ENCODE measurements at places on chromosomes 7 and 10.

- DNase-seq, result no peak
Observed at GRCh38 chr10:29947701-29948060, 111.7 kb downstream of the JCAD start.

GRCh38 chr10:93186653-93187052 lies 113.0 kb downstream of the CYP26A1 start:
- no peak for DNase-seq

GRCh38 chr7:74545921-74546320 lies 92.2 kb downstream of the GTF2IRD1 start:
- DNase-seq, result no peak

DNA sequence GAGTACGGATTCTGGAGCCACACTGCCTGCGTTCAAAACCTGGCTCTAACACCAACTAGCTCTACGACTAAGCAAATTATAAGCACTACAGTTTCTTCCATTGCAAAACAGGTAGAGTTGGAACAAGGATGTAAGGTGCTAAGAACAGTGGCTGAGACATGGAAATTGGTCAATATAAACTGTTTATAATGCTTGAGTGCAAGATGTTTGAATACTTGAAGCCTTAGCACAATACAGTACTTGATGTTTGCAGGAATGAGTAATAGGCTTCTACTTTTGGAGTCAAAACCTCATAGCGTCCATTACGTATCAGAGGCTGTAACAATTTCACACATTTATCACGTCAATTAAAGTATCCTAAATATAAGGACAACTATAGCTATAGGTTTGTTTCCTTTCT lies 6.9 kb downstream of the NT5C2 start:
- DNase-seq, result no peak

GRCh38 chr10:14707481-14707880 lies 67.2 kb downstream of the FAM107B start:
- no peak for DNase-seq

GRCh38 chr10:73376679-73377078 lies 18.0 kb upstream of the CFAP70 start:
- no peak for DNase-seq

DNA sequence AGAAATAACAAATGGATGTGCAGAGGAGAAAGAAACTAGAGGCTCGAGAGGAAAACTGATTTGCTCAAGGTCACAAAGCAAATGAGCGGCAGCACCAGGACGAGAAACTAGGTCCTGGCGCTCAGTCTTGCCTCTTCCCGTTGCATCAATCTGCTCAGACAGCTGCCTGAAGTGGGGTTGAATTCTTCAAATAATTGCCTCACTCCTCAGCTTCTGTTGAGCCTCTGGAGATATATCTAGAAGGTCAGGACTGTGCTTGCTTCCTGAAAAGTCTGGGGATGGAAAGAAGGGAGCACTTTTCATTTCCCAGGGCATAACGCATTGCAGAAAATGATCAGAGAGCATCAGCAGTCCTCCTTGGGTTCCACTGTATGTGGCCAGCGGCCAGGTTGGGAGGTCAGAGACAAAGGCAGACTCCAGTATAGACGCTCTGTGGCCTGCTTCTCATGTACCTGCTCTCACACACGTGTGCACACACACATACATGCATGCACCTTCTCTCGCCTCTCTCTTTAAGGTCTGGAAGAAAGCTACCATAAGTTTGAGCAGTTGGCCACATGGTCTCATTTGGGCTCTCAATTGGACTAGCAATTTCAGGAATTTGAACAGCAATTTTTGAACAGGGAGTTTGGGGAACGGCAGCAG lies 83.7 kb upstream of the DUSP5 start:
- DNase-seq, result no peak

DNA sequence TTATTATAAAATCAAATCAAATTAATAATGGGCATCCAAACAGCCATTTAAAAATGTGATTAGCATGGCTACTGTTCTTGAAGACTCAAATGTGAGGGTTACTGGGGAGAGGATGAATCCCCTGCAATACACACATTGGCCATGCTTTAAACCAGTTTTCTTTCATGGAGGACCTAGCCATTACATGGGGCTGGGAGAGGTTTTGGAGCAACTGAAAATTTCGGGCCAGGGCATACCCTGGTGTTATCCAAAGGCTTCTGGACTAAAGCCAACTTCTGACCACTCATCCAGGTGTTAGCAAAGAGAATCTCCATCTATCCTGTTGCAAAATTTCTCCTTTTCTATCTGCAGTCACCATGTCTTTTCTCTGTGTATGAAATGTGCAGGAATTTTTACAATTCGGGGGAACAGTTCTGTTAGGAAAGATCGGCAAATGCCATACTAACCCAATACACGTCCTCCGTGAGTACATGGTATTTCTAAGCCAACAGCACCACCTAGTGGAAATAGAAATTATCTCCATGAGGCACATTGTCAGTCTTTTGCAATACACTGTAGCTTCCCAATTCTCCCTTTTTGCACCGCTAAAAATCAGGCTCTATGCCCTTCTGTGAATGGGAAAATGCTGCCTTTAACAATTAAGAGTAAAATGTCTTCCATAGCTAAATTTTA lies 47.0 kb upstream of the ZNF107 start:
- no peak for DNase-seq

DNA sequence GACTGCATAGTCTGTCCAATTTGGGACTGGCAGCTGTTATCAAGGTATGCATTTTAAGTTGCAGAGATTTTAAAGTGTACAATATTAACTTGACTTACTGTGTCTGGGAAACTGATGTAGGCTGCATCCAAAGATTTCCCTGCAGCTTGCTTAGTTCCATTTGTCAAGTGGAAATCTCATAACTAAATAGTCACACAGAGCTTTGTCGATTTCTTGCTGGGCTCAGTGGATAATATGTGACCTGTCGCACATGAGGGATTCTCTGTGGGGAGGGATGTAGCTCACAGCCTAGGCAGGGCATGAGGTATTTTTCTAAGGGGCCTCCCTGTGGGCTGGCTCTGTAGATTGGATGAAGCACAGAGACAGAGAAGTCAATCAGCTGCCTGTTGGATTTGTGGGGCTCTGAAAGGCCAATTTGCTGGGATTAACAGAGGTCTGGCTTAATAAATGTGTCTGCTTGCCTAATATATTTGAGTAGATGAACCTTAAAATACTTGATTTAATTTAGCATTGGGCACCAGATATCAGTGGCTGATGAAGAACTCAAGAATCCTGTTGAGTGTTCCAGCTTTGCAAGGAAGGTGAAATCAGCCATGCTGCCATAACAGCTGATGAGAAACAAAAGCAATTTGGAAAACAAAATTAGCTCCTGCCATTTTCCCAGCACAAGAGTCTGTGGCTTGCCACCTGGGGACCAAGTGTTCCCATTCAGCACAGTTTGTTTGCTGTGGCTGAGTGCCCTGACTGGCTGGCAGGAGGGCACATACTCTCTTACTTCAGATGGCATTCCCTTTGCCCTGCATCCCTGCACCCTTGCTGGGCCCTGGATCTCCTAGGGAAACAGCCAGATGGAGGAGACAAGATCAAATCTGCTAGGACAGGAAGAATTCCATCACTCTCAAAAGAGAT lies 598.5 kb downstream of the SORCS3 start:
- no peak for DNase-seq

DNA sequence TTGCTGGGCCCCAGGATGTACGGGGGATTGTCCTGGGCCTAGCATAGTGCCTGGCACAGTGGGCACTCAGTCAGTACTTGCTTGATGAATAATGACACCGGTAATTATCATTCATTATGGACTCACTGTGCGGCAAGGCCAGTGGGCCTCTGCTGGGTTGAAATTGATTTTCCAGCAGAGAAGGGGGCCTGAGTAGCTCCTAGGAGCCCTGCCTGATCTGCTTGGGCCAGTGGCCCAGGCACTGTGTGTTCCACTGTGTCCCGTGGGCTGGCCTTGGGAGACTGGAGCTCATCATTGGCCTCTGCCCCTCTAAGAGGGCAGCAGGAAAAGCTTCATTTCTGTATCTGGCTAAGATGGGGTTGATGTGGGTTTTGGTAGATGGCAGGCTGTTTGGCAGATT lies 1.4 kb downstream of the CHST3 start:
- DNase-seq, result no peak

GRCh38 chr7:53050433-53050832 lies 15.0 kb downstream of the POM121L12 start:
- DNase-seq, result no peak

DNA sequence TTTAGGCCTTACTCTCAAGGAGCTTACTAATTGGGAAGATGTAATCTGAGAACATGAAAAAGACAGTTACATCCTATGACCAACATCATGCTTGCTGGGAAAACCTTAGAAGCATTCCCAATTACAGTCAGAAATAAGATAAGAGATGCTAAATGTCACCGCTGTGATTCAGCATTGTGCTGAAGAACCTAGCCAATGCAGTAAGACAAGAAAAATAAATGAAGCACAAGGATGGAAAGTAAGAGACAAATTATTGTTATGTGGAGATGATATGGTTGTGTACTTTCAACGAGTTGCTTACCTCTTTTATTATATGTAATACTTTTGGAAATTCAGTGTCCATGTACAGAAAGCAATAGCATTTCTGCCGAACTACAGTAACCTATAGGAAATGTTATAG lies 104.8 kb downstream of the RBM20 start:
- DNase-seq, result no peak

DNA sequence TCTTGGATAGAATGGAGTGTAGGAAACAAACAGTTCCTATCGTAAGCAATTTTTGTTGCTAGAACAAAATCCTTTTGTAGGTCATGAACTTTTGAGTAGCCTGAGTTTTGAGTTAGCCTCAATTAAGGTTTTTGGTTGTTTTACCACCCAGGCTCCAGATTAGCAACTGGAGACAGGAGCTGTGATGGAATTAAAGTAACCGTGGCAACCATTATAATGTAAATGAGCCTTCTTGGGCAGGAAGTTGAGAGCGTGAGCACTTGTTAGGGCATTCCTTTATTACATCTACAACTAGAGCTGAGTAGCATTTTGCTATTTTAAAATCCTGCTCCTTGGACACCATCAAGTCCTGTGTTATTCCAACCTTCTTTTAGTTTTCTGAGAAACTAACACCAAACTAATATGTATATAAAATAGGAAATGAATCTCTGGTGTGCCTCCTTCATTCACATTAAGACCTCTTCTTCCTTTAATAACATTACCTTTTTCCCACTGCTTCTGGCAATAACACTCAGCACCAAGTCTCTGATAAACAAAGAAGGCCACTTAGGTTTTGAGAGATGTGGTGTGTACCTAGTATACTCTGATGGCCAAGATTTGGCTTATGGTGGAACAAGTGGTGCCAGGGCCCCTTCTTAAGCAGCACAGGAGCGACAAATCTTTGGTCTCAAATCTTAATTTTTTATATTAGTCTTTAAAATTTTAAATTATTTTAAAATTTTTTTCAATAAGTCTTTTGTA lies 34.0 kb downstream of the AHCYL2 start:
- DNase-seq, result no peak

- DNase-seq, result no peak
Observed at GRCh38 chr10:131477457-131478121, 166.1 kb upstream of the TCERG1L start.

GRCh38 chr7:130446259-130446658 lies 5.4 kb upstream of the CEP41 start:
- DNase-seq, result no peak

GRCh38 chr10:21520509-21520908 lies 5.0 kb downstream of the SKIDA1 start:
- no peak for DNase-seq

DNA sequence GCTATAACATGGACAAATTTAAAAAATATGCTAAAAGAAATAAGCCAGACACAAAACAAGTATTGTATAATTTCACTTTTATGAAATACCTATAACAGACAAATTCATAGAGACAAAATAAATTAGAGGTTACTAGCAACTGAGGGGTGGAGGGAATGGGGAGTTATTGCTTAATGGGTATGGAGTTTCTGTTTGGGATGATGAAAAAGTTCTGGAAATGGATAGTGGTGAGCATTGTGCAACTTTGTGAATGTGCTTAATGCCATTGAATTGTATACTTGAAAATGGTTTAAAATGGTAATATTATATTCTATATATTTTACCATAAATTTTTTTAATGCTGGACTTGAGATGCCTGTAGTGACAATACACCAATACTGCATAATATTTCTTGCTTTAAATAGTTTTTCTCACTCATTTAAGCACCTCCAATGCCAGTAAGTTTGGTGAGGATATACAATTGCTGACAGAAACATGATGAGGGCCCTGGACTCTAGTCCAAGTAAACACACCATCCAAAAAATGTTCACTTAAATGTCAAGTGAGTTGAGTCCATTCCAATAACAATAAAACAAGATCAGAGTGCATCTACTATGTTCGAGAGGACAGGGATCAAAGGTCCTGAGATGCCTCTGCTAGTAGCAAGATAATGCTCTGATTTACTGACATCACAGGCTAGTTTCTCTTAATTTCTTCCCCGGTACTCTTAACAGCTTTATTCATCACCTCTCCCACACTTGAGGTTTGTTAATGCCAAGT lies 71.9 kb downstream of the NT5C2 start:
- no peak for DNase-seq

DNA sequence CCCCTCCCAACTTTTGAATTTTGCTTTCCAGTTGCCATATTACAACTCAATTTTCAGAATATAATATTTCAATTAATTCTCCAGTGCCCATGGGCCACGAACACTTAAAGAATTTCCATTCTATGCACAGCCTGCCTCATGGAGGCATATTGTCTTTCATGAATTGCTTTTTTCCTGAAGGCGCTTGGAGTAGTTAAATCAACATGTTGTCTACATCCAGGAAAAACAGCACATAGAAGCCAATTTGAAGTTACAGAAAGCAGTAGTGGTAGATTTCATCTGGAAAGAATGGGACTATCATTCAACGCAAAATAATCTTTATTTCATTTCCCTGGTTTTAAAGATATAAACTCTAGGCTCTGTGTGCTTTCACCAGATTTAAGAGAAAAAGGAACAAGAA lies 106.0 kb downstream of the NRP1 start:
- DNase-seq, result no peak

DNA sequence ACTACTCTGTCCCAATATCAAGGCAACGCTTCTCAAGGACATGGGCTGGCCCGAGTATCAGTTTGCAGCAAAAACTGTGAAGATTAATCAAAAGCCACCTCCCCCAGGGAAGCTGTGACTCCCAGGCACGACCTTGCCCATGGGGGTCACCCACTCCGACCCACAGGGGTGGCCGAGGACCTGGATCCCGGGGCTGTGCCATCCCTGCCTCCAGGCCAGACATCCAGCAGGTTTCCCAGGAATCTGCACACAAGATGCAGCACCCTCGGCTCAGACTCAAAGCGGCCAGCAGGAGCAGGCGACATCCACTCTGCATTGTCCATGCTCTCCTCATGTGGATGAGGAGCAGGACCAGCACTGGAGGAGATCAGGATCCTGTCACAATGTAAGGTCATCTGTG lies 39.8 kb downstream of the PTPRN2 start:
- DNase-seq, result no peak

- DNase-seq, result no peak
Observed at GRCh38 chr7:110790992-110791391, 299.9 kb upstream of the LRRN3 start.

GRCh38 chr10:111835574-111835973 lies 348.0 kb downstream of the GPAM start:
- no peak for DNase-seq

GRCh38 chr7:133461421-133461820 lies 208.5 kb downstream of the EXOC4 start:
- DNase-seq, result no peak

GRCh38 chr10:84267503-84268126 lies 22.8 kb downstream of the RGR start:
- DNase-seq, result no peak
